ENCODE measurements at places on chromosomes 13 and 19.

DNA sequence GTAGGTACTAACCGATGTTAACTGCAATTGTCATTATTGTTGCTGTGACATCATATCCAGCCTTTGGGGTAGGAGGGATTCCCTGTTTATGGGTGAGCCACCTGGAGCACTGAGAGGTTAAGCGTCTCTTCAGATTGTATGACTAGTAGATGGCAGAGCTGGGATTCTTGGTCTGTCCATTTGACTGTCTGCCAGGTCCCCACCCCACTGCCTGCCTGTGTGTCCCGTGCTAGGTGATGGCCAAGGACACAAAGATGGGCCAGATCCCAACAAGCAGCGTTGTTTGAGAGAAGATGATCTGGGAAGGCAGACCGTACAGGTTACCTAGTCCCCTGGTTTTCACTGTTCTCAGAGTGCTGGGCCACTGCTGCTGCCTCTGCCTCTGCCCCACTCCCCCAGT, 16.6 kb downstream of the PPP2R1A start:
- DNase-seq = no peak

DNA sequence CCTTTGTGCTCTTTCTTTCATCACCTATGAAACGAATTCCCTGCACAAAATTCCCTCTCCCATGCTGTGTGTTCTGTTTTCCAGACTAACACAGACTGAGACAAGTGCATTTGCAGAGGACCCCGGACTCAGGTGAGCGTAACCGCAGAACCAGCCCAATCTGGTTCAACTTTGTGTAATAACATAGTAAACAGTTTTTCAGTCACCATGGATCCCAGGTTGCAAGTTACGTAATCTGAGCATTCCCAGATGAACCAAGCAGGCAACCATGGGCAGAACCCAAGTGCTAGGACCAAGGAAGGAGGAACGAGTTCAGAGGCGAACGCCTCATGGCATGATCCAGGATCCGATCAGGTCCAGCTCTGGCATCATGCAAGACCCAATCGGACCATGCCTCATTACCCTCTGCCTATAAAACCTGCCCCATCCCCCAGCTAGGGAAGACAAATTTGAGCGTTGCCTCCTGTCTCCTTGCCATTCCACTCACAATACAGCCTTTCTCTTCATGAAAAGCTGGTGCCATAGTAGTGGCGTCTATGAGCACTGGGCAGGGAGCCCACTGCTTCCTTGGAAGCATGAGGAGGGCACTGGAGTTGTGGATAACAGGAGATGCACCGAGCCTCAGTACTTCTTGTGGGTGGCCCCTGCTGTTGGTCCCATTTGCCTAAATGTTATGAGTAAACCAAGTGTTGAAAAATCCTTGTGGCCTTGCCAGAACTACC, 107.6 kb downstream of the ABCC4 start:
- no peak for DNase-seq

DNA sequence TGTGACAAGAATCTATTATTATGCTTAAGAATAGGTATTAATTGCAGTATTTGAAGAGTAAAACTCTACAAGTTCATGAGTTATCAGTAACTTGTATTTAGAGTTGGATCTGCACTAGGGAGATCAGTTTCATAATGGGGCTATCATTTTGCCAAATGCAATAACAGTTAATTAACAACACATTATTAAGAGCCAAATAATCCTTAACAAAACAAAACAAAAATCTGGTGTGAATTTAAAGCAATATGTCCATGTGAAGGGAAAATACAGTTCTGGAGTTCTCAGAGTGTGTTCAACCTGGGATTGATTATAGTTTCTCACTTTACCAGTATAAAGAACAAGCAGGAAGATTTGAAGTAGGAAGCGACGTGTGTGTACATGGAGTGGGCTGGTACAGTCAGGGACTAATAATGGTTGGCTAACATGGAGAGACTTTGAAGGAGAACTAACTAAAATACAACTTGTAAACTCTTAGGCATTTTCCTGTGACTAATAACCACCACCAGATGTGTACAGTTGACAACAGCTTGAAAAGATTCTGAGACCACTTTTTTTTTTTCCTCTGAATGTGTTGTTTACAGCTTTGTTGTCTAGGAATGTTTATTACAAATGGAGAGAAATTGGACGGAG, 58.5 kb downstream of the POSTN start:
- no peak for DNase-seq

DNA sequence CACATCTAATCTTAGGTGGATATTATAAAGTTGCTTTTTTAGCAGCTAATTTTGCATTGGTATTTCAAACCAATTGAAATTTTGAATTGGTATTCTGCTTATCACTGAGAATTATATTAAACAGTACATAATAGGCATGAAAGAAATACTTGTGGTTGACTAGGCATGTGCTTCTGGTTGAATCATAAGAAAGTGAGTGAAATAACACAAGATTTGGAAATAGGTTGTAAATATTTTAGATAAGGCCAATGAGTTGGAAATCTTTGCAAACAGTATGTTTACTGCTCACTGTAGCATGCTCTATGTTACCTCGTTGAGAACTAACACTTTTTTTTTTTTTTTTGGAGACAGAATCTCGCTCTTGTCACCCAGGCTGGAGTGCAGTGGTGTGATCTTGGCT, 66.8 kb upstream of the RFC3 start:
- DNase-seq = no peak

DNA sequence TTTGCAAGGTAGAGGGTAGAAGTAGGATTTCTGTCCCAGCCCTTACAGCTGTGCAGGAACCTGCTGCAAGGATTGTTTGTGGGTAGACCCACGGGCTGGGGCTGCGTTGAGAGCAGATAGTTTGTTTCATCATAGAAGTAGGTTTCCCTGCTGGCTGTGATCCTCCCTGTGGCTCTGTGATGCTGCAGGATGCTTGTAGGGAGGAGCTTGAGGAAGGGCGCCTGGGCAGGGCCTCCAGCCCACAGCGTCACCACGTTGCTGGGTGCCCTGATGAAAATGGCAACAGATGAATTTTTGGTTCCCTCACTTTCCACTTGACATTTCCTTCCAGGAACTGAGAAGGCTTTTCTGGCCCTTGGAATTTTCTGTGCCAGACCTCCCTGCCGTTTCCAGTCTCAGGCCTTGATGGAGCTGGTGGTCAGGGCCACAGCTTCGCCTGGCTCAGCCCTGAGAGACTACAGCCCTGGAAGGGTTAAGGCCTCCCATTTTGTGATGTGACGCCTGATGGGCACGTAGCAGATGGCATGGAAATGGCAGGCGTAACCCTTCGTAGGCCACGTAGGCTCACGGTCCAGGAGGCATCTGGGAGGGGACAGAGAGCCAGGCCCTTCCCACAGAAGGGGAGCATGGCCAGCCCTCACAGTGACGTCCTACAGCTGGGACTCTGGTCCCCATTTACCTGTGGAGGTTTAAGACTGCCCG, 42.2 kb downstream of the GATAD2A start:
- no peak for DNase-seq

- no peak for DNase-seq
These were observed 42.1 kb downstream of the ZNRF4 start for GRCh38 chr19:5497297-5497696.

GRCh38 chr19:17504030-17504429, 7.4 kb upstream of the PGLS start:
- DNase-seq = no peak

GRCh38 chr13:94369972-94370436, 109.5 kb downstream of the DCT start:
- no peak for DNase-seq

GRCh38 chr13:113049521-113049941, 56.1 kb upstream of the F7 start:
- DNase-seq = no peak

- DNase-seq = no peak
These were observed 21.6 kb downstream of the MYCBP2 start for GRCh38 chr13:77305266-77305665.
